ENCODE measurements at places on chromosomes 2 and 18.

- DNase-seq, result no peak
These were observed 107.2 kb upstream of the UBE2E3 start for GRCh38 chr2:180873219-180873618.

DNA sequence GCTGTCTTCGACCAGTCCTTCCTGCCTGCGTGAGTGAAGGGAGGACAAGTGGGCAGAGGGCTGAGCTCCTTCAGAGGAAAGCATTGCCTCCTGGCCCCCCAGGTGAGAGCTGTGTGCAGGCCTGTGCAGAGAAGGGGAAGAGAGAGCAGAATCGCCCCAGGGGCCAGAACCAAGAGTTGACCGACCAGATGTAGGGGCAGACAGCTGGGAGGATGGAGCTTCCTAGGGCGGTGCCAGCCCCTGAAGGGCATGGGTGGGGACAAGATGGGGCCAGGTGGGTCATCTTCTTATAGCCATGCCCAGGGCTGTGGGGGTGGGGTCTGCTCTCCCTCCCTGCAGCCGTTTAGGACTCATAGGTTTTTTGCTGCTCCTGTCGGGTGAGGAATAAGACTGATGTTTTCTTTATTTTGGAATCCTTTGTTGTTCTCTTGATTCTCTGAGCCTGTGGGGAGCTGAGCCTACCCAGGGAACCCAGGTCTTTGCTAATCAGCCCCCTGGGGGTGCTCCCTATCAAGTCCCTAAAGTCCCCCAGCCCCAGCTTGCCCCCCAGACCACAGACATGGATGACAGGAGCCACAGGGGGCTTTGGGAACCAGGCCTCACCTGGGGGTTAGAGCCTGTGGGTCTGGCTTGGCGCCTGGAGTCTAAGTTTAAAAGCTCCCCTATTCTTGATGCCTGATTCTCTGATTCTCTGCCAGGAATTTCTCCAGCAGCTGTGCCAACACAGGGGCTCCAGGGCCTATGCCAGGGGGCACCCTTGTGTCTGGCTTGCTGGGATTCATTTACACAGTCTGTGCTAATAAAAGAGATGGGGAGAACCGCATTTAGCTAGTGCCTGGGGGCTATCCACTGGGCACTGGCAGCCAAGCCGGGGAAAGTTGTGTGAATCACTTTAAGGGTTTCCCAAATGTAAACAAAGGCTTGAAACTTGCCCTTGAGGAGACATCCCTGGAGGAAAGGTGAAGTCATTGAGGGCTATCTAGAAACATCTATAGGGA is 9.3 kb upstream of the EFHD1 start:
- no peak for DNase-seq

DNA sequence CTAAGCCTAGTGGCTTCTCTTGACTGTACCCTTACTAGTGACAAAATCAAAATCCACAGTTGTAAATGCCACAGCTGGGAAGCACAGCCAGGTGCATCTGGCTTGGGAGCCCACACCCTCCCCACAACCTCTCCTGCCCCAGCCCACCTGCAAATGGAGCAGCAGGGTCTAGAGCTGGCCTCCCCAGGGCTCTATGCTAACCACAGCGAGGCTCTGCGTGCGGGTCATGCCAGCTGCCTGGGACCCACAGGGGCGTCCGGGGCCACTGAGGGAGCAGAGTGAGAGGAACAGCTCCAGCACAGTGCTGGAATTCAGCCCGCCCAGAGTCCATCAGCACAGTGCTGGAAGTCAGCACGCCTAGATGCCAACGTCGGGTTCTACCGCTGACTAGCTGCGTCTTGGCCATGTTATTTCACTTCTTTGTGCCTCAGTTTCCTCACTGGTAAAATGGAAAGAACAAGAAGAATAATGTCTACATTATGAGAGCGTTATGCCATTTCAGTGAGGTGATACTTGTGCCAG is 109.1 kb upstream of the ID2 start:
- DNase-seq, result no peak

DNA sequence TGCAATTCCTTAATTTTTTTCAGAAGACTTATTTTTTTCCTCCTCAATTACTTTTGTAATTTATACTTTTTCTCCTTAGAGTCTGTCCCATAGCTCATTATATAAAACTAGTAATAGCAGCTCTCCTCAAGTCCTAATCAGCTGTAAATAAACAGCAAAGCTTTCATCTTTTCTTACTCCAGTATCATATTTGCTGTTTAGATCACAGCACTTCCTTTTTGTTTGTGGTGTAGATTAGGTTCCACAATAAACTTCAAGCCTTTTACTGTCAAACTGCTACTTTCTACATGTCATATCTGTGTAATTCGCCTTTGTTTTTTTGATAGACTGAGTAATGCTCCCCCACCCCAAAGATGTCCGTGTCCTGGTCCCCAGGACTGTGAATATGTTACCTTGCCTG is 25.5 kb downstream of the GCG start:
- no peak for DNase-seq

DNA sequence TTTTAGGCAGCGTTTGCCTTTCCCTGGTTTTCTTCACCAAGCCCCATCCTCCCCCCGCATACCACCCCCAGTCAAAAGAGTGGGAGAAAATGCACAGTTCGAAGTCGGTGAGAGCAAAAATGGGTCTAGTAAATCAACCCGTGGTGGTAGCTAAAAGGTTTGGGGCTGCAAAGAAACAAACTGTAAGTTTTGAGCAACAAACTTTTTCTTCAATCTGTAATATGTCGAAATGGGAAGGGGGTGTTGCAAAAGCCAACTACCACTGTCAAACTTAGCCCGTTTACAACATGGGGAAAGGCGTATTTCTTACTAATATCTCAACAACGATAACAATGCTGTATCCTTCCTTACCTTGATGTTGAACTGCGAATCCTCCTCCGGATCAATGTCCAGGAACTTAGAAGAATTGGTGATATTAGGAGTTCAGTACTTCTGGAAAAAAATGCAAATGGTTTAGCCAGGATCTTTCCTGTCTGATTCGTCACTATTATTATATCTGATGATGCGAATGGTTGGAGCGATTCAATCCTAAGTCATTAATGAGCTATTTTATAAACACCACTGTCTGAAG is 2.4 kb upstream of the SATB2 start:
- no peak for DNase-seq

DNA sequence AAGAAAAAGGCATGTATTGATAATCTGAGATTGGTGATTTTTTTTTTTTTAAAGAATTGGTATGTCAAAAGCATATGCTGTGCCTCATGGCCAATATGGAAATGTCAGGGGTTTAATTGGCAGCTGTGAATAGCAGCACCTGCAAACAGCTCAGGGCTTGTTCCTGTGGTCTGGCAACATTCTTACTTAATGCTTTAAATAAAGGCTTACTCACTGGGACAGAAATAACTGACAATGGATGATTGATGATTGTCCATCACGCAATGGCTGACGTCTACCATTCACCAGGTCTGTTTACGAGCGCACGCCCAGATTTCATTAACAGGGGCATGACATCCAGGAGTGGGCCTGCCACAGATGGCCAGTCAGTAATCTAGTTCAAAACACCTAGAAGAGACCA is 66.7 kb downstream of the ETAA1 start:
- DNase-seq, result no peak

DNA sequence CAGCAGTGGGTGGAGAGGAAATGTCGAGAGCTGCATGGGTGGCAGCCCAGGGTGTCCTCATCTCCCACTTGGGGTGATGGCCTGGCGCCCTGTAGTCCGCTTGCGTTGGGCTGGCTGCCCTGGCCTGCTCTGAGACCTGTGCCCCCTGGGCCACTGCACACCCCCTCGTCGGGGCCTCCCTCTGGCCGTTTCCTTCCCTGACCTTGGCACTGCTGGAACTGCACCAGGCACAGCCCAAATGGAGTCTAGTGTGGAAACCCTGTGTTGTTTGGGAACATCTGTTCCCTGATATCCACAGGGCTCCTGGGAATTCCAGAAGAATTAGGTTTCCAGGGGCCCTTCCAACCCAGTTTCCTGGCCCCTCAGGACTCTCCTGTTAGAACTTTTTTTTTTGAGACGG is 13.9 kb downstream of the EFHD1 start:
- DNase-seq, result no peak

- DNase-seq, result no peak
These were observed 30.5 kb upstream of the ITGA4 start for GRCh38 chr2:181426672-181427071.

DNA sequence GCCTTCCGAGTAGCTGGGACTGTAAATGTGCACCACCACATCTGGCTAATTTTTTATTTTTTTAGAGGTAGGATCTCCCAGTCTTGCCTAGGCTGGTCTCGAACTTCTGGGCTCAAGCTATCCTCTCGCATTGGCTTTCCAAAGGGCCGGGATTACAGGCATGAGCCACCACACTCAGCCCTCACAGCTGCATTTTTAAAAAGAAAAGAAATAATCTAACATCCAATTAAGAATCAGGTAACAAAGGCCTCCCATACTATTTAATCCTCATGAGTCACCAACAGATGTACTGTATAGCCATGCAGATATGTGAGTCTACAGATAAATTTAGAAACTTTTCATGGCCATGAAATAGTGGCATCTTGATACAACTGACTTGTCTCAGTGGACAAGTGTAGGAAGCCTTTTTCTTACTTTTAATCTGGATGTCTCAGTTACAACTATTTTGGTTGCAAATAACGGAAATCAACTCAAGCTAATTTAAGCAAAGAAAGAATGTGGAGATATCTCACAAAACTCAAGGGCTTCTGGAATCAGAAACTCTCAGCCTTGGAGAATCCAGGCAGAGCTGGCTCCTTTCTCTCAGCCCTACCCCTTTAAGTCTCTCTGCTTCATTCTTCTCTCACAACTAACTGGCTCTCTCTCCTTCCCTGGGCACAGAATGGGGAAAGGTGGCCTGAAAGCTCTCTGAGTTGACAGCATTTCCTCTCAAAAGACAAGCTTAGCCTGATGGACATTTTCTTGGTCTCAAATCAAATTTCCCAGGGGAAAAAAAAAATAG is 12.8 kb upstream of the PPM1B start:
- DNase-seq, result no peak

DNA sequence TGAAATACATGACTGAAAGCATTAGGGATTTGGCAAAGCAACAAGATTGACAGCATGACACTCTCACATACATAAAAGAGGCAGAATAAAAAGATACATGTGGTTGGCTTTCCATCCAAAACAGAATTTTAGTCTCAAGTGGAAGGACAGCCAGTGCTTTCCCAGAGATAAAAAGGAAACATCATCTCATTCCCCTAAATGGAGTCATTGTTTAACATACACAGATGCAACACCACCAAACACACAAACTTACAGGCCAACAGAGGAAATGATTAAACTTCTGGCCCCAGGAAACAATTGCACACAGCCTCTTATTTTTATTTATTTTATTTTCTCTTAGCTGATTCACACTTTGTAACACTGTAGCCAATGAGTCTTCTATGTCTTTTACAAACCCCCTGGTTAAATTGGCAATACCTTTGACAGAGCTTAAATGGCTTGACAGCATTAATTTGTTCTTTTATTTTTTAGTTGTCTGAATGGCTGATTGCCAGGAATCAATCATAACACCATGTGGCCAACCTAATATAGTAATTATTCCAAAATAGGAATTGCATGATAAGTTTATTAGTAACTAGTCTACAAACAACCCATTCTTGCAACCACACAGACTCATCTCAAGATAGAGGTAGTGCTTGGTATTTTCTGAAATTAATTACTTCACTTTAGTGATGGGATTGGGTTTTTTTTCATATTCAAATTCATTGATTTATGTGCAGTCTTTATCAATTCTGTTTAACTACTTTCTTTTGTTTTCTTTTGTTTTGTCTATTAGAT is 190.5 kb downstream of the RND3 start:
- DNase-seq, result no peak

GRCh38 chr18:58535340-58536201 is 93.3 kb downstream of the ALPK2 start:
- no peak for DNase-seq

- DNase-seq, result no peak
These were observed 160.6 kb downstream of the DTNA start for GRCh38 chr18:34870555-34871310.

- no peak for DNase-seq
These were observed 428.1 kb downstream of the MEIS1 start for GRCh38 chr2:66862885-66863650.

GRCh38 chr2:231124838-231125568 is at the start of gene HTR2B:
Gene HTR2B, minus strand, starts transcription at chr2:231125042. Its CDS starts 1,278 bp downstream, at chr2:231123764.
- no peak for DNase-seq

DNA sequence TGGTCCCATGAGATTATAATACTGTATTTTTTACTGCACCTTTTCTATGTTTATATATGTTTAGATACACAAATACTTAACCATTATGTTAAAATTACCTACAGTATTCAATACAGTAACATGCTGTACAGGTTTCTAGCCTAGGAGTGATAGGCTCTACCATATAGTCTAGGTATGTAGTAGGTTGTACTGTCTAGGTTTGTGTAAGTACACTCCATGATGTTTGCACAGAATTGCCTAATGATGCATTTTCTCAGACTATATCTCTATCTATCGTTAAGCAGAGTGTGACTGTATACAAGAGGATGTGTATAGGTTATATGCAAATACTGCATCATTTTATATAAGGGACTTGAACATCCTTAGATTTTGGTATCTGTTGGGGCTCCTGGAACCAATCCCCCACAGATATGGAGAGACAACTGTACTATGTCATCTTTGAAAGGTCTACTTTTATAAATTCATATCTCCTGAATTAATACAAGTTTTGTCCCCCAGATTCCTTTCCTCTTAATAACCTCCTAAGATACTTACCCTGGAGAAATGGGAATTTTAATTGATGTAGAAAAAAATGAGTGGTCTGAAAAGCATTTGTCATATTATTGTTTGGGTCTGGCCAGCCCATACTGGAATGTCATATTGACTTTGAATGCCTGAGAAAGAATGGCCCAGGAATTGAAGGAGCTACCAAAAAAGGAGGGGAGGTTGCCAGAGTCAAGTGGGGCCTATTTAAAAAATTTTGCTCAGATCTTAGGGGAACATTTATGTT is 36.6 kb downstream of the EHBP1 start:
- DNase-seq, result no peak

DNA sequence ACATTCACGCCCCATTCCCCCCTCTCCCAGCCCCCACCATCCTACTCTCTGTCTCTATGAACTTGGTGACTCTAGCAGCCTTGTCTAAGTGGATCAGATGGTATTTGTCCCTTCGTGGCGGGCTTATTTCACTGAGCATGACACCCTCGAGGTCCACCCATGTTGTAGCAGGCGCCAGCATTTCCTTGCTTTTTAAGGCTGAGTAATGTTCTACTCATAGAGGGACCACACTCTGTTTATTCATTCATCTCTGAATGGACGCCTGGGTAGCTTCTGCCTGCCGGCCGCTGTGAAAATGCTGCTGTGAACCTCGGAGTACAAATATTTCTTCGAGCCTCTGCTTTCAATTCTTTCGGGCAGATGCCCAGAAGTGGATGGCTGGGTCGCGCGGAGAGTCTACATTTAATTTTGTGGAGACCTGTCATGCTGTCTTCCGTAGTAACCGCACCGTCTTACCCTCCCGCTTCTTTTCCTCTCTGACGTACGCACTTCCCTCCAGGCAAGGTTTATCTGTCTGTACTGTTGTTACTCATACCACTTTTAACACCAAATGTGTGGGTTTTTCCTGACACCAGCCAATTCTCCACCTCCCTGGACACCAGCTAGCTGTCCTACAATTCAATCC is 5.6 kb downstream of the CROCC2 start:
- DNase-seq, result no peak

DNA sequence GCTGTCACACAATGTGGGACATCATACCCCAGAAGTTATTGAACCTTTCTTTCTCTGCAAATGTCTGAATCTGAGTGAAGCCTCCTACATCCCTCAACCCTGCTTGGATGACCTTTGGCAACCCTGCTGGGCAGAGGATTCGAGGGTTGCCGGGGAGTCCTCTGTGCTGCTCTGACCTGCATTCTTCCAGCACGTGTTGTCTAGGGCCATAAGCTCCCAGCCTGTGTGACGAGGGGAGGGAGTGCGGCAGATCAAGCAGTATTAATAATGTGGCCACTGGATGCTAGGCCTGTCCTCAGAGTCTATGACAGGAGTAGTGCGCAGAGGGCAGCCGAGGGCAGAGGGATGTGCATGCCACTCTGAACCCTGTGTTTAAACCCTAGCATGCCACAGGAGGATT is 58.8 kb downstream of the RPL37A start:
- no peak for DNase-seq
